ENCODE measurements at places on chromosomes 1 and 21.

DNA sequence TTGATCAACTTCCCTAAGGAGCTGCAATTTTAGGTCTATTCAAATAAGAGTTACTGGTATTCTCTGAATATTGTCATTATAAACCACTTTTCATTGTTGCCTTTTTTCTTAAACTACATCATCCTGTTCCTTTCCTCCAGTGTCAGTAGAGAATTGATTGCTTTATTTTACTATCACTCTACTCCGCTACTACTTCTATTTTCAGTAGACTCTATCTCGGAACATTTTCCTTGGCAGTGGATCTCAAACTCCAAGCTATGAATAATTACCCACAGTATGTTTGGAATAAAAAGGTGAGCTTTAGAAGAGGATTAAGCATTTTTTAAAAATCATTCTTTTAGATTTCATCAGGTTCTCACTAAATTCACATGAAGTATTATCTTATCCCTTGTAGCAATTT, 224.9 kb downstream of the GREM2 start:
- no peak for DNase-seq

DNA sequence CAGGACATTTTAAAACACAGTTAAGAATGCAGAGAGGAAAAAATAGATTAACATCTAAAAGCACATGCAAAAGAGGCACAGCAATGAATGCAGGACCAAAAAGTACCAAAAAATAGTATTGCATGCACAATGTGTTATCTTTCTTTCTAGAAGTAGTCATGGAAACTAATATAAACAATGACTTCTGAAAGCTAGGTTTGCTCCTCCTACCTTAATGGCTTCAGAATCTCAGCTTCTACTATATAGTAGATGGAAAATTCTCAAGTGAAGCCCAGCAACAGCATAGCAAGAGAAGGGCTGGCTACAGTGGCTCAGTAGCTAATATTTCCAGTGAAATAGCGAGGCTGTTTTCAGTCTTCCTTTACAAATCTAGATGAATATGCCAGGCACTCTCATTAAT, 125.1 kb downstream of the CRB1 start:
- no peak for DNase-seq

- no peak for DNase-seq
Observed at GRCh38 chr1:198599749-198600148, 39.1 kb upstream of the PTPRC start.

- no peak for DNase-seq
Observed at GRCh38 chr21:25036775-25037174, 570.5 kb downstream of the MRPL39 start.

DNA sequence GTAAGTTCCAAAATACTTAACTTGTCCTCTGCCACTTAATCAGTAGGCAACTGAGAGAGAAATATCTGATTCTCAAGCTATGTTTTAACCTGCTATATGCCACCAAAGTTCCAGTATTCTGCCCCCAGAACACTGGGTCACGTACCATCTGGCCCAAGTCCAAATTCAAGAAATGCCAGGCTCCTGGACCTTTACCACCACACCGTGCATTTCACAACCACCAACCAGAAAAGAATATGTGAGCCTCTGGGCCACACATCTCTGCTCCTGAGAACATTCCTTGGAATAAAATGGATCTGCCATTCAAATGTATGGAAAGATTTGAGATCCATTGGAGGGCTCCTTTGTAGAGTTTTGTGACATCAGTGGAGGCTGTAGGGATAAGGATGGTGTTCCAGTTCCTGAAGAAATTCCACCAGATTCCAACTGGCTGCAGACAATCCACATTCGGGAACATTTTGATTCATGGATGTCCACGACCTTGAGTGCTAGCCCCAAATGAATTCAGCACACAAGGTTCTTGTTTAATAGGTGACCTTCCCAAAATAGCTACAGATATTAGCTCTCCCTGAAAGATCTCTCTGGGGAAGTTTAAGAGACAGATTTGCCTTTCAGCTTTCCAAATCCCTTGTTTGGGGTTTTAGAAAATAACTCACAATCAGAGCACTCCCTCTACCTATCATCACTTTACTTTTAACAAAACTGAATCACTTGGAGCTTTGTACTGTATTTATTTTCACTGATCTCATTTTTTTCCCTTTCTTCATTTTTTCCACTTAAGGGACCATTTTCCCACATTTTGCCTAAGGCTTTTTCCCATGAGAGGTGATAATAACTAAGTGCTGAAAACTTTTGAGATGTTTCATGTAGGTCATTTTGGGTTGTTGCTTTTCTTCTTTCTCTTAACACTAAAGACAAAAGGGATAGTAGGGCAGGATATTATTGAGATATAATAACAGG, 128.4 kb upstream of the ZC3H11B start:
- DNase-seq: no peak

- DNase-seq: no peak
Observed at GRCh38 chr21:28540514-28540913, 452.2 kb downstream of the LTN1 start.

Data from suprapubic skin (tissue), 4 donors.